Eye (tissue), 1 donor: ENCODE measurements at places on chromosomes 7 and 10.

DNA sequence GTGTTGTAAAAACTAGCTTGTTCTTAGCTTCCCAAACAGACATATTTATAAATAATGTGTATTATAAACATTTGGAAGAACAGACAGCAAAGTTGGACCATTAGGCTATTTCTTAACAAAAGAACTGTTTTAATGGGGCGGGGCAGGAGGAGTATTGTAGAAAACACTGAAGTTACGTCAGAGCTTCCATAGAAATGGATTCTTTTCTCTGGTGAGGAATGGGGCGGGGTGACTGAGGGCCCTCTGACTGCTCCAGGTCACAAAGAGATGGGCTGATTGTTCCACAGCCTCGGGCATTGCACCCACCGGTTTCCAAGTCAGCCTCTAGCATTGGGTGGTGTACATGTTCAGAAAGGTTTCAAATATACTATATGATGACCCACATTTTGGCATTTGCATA, 36.8 kb upstream of the ADAM12 start:
- DNase-seq: no peak

DNA sequence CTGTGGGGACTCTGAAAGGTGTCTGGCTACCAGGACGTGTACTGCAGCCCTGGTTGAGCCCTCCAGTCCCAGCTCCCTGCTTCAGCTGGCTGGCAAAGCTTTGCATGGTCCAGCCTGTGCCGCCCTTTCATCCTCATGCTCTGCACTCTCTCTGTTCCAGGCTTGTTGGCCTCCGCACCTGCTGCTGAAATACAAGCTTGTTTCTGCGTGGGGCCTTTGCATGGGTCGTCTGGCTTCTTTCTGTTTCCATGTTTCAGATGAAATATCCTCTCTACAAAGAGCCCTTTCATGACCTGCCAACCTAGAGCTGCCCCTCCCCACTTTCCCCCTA, 45.9 kb downstream of the TSPAN15 start:
- DNase-seq: no peak

- DNase-seq: no peak
These were observed 6.9 kb downstream of the KPNA7 start for GRCh38 chr7:99201027-99201426.

GRCh38 chr10:110370006-110370405, 65.3 kb upstream of the SMNDC1 start:
- no peak for DNase-seq

GRCh38 chr10:125118011-125118611, 42.3 kb downstream of the CTBP2 start:
- peak; percentile 87 for DNase-seq

DNA sequence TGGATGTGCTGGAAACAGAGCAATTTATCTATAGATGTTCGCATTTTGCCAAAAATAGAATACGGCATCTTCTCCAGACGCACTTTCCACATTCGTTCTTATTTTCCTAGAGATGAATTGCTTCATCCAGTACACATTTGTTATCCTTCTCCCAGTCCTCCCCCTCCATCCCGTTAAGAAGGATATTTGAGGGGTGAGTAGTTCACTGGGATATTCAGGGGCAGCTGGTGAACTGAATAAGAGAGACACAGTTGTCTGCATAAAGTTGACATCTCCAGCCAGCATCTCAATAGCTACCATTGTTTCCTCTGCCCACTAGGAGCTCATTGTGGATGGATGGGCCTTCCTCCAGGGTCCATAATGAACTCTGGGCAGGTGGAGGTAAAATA, 456.8 kb upstream of the NRP1 start:
- no peak for DNase-seq

- no peak for DNase-seq
These were observed 692.4 kb downstream of the KCNMA1 start for GRCh38 chr10:76945166-76945565.

GRCh38 chr7:149787428-149788299, 14.3 kb upstream of the ZNF467 start:
- peak; percentile 52 for DNase-seq

GRCh38 chr10:103659674-103660363, 166.3 kb downstream of the NEURL1 start:
- DNase-seq: peak; percentile 74

DNA sequence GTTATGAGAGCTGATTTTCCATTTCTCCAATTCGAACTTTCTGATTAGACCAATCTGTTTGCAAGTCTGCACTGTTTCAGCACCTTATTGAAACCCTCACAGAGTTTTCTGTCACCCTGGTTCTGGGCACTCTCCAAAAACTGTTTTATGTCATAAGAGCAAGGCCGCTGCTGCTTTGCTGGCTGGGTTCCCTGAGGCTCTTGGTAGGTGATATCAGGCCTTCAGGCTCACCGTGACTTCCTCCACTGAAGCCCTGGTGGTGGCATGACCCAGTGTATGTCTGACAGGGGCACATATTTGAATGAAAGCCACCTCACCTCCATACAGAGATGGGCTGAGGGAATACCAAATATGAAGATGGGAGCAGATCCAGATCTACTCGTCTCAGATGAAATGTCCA, 8.3 kb downstream of the RABGEF1 start:
- DNase-seq: no peak

- DNase-seq: peak; percentile 92
These were observed 156.8 kb downstream of the FRMD4A start for GRCh38 chr10:14173706-14174594.

DNA sequence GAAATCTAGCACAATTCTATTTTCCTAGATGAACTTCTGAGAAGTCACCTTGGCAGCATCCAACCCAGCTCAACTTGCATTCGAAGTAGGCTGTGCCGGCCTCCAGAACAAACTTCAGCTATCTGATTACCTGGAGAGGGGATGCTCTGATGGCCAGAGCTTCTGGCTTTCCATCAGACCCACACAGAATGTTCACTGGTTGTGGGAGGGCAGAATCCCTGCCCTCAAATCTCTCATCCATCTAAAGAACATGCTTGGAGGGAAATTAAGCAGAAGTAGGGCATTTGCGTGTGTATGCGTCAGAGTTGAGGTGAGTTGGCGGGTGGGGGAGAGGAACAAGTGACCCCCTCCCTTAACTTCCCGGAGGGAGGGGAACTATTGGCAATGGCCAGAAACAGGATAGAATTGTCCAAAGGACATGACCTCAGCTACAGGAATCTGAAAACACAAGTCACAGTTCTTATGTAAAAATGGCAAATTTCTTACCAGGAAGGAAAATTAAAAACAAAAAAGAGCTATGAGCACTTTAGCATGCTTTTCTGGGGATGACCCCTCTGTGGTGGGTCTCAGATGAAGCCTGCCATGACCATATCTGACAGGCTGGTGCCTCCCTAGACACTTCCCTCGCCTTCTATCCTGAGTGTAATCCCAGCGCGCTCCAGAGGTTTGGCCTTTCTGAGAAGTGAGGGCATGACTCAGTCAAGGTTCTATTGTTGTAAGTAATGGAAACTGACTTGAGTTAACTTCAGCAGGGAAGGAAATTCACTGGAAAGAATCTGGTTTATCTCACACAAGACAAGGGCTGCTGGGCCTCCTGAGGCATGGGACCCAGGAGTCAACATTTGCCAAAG, 278.8 kb downstream of the RPS24 start:
- DNase-seq: peak; percentile 71

GRCh38 chr10:14066106-14066505, 264.6 kb downstream of the FRMD4A start:
- DNase-seq: no peak
